A673 (cell line): ENCODE measurements at places on chromosomes 7 and 10. TPM values are rescaled to one million over a fixed set of nuclear protein-coding genes. Genes with fewer than 3 reads are reported as not detected.

DNA sequence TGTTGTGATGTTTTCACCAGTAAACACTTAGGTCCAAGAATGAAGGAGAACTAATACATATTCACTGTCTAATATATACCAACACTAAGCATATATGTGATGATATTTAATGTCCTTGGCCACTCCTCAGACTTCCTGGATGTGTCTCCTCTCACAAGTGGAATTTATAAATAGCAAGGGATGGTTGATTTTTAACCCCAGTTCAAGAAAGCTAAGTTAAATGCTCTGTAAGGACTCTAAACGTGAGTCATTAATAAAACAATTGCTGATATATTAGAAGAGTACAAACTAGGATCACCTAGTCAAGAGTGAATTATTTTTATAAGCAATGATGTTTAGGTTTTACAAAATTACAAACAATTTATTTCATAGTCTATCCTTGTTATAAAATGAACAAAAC, 355.9 kb upstream of the TMEM229A start:
- DNase-seq = no peak

- no peak for DNase-seq
These were observed 70.2 kb downstream of the LRGUK start for GRCh38 chr7:134197345-134197744.

- no peak for DNase-seq
These were observed 36.3 kb downstream of the ARHGAP22 start for GRCh38 chr10:48568546-48568945.

- DNase-seq = no peak
These were observed 7.8 kb downstream of the PTF1A start for GRCh38 chr10:23199768-23200511.

DNA sequence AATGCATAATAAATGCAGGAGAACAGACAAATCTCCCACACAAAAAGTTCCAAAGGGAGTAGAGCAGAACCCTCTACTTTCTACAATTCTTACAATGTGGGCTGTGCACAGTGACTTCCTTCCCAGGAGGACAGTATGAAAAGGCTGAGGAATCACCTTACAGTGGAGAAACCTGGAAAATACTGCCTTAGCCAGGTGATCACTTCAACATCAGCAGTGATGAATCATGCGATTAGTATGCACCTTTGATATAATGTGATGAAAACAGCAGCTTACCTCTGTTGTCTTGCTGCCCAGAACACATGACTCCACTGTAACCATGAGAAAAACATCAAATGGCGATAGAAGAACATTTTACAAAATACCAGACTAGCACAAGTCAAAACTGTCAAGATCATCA, 329.7 kb upstream of the POM121L12 start:
- no peak for DNase-seq

DNA sequence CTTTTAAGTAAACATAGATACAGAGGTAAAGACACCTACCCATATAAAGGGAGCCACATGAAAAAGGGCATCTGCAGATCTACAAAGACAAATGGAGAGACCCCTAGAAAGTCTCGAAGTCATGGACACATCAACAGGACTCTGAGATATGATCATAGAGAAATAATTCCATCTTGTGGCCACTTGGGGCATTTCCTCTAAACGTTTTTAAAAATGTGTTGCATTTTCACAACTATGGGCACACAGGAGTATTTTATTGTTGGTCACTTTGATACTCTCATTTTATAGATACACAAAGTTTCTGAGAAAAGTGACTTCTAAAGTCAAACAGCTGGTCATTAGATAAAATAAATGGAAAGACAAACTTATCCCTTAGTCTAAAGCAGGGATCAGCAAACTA, 87.1 kb downstream of the CRTAC1 start:
- DNase-seq = no peak

GRCh38 chr10:99393036-99393435, 37.4 kb downstream of the GOT1 start:
- DNase-seq = no peak

DNA sequence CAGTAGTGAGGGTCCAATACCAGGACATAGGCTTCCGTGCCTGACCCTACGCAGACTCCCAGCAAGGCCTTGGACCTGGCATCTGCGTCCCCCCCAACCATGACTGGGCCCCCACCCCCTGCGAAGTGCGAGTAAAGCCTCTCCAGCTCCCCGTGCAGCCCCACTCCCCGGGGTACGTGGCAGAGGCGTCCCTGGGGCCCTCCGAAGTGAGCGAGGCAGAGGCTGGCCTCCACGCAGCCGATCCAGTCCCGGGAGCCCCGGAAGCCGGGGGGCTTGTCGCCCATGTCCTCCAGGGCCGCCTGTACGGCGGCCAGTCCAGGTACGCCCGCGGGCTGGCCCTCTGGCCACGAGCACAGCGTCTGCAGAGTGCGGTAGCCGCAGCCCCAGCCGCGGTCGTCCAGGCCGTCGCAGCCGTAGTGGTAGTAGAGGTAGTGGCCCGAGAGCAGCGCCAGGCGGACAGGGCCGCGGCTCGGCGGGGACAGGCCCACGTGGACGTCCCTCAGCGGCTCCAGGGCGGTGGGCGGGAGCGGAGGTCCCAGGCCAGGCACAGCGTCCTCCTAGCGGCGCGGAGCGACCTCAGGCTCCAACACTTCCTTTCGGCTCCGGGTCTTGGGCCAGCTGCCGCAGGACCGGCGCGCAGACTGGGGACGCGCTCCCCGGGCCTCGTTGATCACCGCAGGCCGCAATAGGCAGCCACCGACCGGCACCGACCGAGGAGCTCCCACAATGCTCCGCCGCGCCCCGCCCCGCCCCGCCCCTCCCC, at the start of gene UFSP1:
Gene UFSP1 (minus strand): TSS at position 728 of the 763 bp plus-strand sequence. CDS start 444 bp downstream, at position 284.
- peak; percentile 28 for DNase-seq

DNA sequence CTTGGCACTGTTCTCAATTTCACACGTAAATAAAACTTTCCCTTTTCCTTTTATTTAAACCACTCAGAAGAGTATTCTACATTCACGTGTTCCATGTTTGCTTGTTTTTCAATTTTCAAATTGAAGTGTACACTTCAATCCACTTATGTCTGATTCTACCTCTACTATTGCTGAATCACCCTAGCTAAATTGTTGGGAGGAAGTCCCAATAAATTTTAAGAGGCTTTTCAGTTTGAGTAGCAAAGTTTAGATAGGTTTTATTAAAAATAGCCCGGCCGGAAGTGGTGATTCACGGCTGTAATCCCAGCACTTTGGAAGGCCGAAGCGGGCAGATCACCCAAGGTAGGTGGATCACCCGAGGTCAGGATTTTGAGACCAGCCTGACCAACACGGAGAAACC, 1414.7 kb upstream of the CELF2 start:
- DNase-seq = no peak

GRCh38 chr7:19336836-19337383, 191.7 kb upstream of the FERD3L start:
- peak; percentile 49 for DNase-seq

GRCh38 chr7:107879400-107880035, 11.5 kb upstream of the DLD start:
- peak; percentile 73 for DNase-seq

Gene TFEC
- total RNA-seq = 4.5 and 5.0 TPM in 2 replicates

Gene KCNIP2
- 0.86 and 2.8 TPM in 2 replicates for total RNA-seq

Gene GDF2
- not detected in 2 replicates for total RNA-seq

Gene ARHGEF5
- total RNA-seq = 9.3 and 9.5 TPM in 2 replicates

Gene EPHB6
- total RNA-seq = 0.22 and 0.49 TPM in 2 replicates
